ENCODE measurements at places on chromosomes 4 and X.

GRCh38 chr4:139453041-139453370 is 915 bp upstream of the RAB33B start:
- H3K4me1 ChIP-seq = peaks cover 35% of the 10 kb centered on the region
- peak overlapping the region; percentile 93 for H3K27ac ChIP-seq
- no peaks in the 10 kb centered on the region for H3K27me3 ChIP-seq
- DNase-seq = peak; percentile 73

DNA sequence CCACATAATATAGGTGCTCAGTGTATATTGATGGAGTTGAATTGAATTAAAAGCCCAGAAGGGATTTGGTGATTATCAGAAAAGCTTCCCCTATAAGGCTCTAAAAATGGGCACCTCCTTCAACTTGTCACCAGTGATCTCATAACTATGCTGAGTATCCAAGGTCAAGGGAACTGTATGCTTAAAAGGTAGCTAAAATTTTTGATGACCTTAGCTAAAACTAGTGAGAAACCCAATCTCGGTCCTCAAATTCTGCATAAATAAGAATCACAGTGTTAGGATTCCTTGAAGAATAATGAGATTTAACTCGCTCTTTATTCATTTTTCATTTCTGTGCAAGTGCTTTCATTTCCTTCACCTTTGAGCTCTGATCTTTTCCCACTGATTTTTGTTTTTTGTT is 87.7 kb upstream of the AP1S2 start:
- no peaks in the 10 kb centered on the region for H3K36me3 ChIP-seq
- no peaks in the 10 kb centered on the region for H3K4me1 ChIP-seq
- no peaks in the 10 kb centered on the region for H3K27me3 ChIP-seq
- no peak overlapping the region for H3K27ac ChIP-seq

GRCh38 chrX:48920718-48921104 is 1.9 kb upstream of the PIM2 start:
- H3K36me3 ChIP-seq = peaks cover 52% of the 10 kb centered on the region
- H3K4me1 ChIP-seq = peaks cover 66% of the 10 kb centered on the region
- H3K27me3 ChIP-seq = no peaks in the 10 kb centered on the region
- peak overlapping the region; percentile 89 for H3K4me3 ChIP-seq
- H3K27ac ChIP-seq = peak overlapping the region; percentile 94

DNA sequence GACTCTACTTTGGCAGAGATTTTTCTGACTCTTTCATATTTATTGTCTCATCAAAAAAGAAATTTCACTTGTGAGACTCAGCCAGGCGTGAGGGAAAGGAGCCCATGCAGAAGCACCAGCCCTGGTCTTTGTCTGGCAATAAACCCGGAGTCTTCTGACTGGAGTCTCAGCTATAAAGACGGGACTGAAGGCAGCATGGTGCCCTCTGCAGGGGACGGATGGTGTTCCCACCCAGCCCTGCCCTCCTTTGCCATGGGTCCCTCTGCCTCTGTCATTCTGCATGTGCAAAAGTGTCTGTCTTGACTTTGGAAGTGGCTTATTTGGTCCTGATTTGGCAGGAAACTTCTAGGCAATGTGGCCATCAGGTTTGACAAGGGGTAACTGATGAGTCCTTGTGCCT is 14.2 kb downstream of the ZNF185 start:
- H3K27me3 ChIP-seq = no peaks in the 10 kb centered on the region
- H3K36me3 ChIP-seq = no peaks in the 10 kb centered on the region
- H3K27ac ChIP-seq = no peak overlapping the region
- H3K4me1 ChIP-seq = no peaks in the 10 kb centered on the region

- H3K4me1 ChIP-seq = peaks cover 20% of the 10 kb centered on the region
- H3K27me3 ChIP-seq = no peaks in the 10 kb centered on the region
- H3K36me3 ChIP-seq = peaks cover 24% of the 10 kb centered on the region
- DNase-seq = no peak
- no peak overlapping the region for H3K27ac ChIP-seq
Observed at GRCh38 chr4:142322996-142323395, 523.1 kb downstream of the INPP4B start.

All from CD4-positive, alpha-beta T cell (primary cell).